GM12891 (cell line): ENCODE measurements at places on chromosomes 11 and 22.

GRCh38 chr11:61693922-61694601 lies 13.9 kb downstream of the DAGLA start:
- DNase-seq: no peak

DNA sequence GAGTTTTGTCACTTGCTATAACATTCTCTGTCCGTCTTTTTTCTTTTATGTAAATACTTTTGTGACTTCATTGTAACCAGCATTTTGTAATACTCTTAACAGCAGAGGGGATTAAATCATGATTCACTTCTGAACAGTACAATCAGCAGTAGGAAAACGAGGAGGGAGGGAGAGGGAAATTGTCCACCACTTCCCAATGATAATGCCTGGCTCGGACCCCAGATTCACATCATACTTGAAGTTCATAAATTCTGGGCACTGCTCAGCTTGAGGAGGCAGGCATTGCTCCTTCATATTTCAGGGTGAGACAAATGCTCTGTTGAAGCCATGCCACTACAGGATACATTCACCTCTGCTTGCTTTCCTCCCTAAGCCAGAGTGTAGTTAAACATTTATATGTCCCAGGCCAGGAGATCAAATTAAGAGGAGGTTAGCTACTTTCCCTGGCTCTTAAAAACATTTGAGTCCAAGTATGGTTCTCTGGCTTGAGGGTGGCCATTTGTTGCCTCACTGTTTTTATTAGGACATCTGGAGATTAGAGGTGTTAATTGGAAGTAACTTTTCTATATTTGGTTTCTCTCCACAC lies 129.0 kb upstream of the LDLRAD3 start:
- DNase-seq: no peak

DNA sequence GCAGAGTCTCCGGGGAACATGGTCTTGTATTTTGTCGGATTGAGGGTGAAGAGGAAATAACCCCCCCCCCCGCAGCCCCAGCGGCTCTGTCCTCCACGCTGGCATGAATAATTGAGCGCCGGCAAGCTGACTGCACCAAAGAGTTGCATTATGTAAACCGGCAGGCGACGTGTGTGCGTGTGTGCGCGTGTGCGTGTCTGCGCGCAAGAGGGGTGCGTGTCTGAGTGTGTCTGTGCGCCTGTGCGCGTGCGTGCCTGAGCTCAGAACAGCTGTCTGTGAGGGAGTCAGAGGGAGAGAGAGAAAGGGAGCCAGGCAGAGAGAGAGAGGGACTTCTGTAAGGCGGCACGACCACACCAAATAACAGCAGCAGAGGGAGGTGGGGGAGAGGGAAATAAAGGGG lies 94.4 kb downstream of the SCN3B start:
- DNase-seq: no peak

DNA sequence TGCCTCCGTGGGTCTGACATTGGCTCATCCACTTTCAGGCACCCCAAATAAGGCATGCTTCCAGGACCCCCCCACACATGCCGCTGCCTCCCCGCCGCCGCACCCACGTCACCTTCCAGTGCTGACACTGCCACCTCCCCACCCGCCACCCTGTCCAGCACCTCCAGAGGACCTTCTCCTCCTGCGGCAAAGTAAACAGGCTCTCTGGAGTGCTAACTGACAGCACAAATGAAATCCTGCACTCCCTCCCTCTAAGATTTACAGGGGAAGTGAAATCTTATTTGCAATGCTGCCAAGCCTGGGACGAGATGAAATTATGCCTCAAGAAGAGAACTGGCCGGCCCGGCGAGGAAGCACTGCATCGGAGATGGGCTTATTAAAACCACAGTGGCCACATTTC lies 35.3 kb downstream of the MACROD1 start:
- no peak for DNase-seq

DNA sequence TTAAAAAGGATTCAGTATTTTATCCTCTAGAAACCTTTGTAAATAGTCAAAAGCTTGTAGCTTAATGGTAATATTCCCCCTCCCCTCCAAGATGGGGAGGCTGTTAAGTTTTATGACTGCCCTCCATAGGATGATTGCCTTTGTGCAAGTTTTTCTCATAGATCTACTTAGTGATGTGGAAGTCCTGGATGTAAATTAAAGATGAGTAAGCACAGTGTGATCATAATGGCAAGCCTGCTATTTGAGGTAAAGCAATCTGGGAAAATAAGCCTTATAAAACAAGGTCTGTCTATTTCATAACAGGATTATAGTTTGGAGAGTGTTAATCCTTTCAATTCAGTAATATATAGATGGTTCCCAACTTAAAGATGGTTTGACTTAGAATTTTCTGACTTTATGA lies 216.3 kb downstream of the DDX10 start:
- DNase-seq: no peak

DNA sequence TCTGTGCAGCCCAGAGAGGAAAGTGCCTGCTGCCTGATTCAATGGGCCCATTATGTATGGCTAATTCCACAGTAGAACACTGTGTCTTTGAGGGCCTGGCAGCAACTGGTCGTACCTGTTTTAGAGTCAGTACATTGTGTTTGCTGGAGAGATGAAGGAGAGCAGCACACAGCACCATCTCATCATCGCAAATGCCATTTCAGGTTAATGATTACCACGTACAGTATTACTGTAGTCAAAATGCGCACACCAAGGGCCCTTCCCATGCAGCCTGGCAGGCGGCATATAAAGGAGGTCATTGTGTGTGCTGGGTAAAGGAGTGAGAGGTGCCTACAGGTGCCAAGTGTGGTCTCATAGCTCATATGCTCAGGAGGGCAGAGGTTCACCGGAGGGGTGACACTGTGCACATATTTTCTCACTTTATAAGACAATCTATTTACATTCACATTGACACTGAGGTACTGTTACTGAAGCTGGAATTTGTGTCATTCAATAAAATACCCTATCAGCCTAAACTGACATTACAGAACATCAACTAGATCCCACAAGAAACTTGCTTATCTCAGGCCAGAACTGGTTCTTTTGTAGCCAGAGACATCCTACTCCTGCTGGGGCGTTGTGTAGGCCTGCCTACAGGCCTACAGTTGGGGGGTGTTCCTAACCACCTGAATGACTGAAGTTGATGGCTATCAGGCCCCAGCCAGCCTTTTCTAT lies 90.4 kb downstream of the APIP start:
- no peak for DNase-seq

GRCh38 chr22:27745154-27745553 lies 56.4 kb downstream of the MN1 start:
- DNase-seq: no peak

DNA sequence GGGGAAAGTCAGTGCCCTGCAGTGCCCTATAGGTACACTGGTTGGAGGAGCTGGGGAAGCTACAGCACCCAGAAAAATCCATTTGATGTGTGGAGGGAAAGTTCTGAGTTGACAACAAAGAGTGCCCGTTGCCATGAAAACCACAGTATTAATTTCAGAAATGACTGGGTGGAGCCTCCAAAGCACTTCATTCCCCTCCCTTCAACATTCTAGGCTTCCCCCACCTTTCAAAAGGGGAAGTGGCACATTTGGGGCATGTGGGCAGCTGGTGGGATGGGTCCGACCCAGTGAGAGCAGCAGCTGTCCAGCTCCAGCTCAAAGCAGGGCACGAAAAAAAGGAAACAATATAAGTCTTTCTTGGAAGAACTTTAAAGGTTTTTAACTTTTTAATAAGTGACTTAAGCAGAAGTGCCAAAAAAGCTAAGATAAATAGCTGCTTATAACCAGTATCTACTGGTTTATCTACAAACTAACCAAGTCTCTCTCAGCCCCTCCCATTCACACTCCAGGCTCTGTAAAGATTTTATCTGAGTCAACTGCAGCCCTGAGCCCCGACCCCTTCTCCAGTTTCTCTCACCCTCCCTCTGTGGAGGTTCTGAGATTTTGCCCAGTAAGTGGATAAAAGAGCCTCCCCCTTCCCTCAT lies 9.0 kb upstream of the AHNAK start:
- no peak for DNase-seq

GRCh38 chr11:93917673-93918072 lies 67.3 kb upstream of the VSTM5 start:
- DNase-seq: no peak

DNA sequence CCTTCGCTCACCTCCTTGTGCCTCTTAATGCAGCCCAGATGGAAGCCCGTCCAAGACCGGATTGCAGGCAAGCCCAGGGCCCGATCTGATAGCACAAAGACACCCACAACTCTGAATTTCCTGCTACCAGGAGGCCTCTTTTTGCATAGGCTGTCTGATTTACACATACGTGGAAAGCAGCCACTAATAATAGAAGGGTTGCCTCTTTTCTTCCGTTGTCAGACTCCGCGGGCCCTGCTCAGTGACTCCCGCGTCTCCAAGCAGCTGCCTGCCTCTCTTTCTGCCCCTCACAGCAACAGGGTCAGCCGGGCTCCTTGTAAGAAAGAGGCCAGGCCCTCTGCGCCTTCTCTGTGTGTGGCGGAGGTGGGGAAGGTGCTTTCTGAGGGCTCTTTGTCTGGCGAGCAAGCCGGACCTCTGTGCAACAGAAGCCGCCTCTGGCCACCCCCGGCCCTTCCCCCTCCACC lies 26.7 kb downstream of the FLI1 start:
- DNase-seq: no peak

DNA sequence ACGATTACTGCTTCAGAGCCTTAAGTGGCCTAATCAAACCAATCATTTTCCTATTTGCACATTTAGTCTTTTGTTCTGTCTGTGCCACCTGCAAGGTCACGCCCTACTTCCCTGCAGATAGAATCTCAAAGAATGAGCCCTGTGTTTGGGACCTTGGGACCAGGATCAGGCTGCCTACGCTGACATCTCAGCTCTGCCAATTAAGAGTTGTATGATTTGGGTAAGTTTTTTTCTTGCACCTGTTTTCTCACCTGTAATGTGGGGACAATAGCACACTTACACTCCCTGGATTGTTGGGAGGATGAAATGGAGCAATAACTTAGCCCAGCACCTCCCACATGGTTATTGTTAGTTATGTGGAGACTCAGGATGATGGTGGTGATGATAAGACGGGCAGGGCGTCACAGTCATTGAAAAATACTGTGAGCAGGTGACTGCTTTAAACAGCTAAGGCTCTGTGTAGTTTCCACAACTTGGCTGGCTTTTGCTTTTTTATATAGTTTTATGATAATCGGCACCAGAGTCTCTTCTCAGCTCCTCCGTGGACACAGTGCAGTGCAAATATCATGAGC lies 155.0 kb downstream of the ADAMTS15 start:
- DNase-seq: no peak

GRCh38 chr11:36333897-36334296 lies 37.8 kb downstream of the PRR5L start:
- no peak for DNase-seq

DNA sequence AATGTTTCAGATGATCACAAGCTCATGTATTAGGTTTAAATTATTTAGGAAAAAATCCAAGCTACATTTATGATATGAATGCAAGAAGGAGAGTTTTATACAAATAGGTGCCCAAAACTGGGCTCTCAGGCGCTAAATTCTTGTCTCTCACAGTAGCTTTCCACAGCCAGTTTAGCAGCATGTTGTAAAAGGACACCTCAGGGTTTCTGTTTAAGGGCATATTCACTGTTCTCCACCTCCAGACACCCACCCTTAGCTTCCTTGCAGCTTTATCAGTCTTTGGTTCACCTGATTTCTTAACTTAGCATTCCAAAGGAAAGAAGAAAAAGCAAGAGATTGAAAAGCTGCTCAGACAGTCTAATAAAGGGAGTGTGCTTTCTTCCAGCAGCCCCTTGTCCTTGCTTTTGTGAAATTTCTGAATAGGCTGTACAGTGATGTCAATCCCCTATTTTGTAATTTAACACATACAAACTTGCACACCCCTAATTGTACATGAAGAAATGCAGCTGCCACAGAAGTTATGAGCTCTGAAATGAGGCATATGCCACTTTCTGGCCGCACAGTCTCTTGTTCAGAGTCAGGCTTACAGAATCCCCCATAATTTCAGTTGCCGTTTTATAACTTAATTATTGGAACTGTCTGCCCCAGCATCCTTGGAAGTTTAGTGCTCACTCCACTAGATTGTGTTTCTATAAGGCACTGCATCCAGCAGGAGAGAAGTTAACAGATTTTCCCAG lies 262.1 kb downstream of the DDX10 start:
- DNase-seq: no peak

- no peak for DNase-seq
Observed at GRCh38 chr22:30240541-30241417, 5.8 kb downstream of the LIF start.

DNA sequence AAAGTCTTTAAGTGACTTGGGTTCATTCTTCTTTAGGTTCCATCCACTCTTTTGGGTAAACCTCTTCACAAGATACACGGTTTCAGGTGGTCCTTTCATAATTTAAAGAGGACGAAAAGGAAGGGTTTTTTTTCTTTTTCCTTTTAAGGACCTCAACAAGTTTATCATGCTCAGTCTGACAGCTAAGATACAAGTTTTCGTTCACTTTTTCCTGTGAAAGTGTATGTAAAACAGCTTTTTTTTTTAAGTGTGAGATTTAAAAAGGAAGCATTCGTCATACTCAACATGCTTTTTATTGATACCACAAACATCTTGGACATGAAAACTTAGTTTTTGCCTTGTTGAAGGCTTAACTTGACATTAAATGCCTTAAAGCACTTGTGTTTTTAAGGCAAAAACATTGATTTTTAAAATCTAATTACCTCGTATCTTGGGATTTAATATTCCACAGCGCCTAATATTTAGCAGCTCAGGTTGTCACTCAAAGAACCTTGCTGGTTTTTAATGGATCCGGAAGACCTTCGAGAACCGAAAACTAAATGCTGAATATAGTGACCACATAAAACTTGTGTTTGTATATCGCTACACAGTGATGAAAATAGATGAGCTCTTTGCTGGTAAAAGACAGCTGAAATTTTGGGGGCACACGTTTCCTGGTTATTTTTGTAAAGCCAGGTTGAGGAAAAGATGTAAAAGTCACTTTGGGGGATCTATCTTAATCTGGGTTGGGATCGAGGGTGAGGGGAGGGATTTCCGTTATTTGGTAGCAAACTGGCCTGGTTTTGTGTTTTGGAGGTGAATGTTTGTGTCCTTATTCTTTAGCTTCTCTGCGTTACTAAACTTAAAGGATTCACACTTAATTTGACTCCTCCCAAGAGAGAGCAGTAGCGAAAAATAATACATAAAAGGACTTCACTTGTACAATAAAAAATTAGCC lies 2.3 kb downstream of the PCF11 start:
- no peak for DNase-seq

- DNase-seq: no peak
Observed at GRCh38 chr11:70028147-70028855, 49.8 kb upstream of the ANO1 start.

GRCh38 chr11:34620820-34621792 lies at the start of gene EHF:
TSS of gene EHF (plus strand) at chr11:34621093. CDS start at chr11:34642631, 21,538 bp downstream.
- no peak for DNase-seq

- peak; percentile 64 for DNase-seq
Observed at GRCh38 chr11:14237444-14237961, 121.5 kb downstream of the RRAS2 start.

GRCh38 chr11:64677441-64678023 lies 45.5 kb downstream of the NRXN2 start:
- DNase-seq: no peak

- DNase-seq: no peak
Observed at GRCh38 chr11:68146010-68146540, 24.9 kb upstream of the CHKA start.

DNA sequence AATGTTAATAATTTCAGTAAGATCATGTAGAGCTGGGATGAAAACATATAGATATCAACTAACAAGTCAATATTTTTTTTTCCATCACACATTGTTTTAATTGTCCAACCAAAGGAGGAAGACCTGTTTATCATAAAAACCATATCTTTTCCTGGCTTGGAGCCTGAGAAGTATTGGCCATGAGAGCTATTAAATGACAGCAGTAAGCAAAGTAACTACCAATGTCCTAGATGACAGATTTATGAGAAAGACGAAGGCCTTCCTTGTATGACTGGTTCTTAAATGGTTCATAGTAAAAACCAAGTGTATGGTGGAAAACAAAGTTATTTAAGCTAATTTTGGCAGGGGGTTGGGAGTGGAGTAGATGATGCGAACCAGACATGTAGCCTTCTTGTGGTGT lies 1147.1 kb upstream of the TENM4 start:
- DNase-seq: no peak
